ENCODE measurements at places on chromosomes 13 and 19.

- no peak for DNase-seq
Observed at GRCh38 chr19:31066385-31066784, 282.9 kb downstream of the TSHZ3 start.

- no peak for DNase-seq
Observed at GRCh38 chr13:114100446-114101357, 31.7 kb downstream of the RASA3 start.

DNA sequence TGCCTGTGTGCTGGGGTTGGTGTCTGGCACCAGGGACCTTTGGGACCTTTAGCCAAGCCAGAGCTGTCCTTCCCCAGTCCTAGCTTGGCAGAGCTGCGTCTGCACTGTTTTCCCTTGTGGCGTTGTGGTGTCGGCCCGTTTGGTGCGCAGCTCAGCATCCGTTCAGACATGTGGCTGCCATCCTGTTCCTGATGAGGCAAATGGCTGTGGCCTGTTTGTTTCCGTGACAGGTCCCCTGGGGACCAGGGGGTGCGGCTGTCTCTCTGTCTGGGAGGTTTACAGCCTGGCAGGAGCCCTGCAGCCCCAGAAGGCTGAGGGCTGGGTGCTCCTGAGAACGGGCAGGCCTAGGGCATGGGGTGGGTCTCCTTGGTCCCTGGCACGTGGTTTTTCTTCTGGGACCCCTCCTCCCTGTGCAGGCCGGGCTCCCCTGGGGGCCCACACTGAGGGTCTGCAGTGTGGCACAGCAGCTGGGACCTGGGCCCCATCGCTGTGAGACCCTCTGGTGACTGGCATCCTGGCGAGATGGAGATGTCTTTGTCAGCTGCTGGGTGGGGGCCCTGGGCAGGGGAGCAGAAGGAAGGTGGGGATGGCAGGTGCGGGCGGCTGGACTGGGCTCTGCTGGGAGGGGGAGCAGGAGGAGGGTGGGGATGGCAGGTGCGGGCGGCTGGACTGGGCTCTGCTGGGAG, 4.0 kb downstream of the SPPL2B start:
- no peak for DNase-seq

DNA sequence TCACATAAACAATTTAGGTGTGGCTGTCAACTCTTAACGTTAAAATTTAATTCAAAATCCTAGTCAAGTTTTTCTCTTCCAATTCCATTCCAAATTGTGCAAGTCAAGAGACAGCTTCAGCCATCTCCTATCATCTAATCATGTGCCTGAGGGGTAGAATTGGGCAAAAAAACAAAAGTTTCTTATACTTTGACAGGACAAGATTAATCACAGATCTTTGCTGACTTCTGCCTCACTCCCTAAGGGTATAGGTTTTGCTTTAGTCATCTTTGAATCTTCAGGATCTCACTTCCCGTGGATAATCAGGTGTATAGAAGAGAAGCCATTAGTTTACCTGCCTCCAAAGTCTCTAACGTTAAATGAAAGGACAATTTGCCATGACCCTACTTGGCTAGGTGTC, 24.6 kb downstream of the RNF17 start:
- no peak for DNase-seq

GRCh38 chr13:114234645-114235421, at the start of gene CDC16:
TSS of gene CDC16 (plus strand) at chr13:114234897. CDS start at chr13:114235085, 188 bp downstream.
- DNase-seq, result peak; percentile 86

- DNase-seq, result no peak
Observed at GRCh38 chr19:15126131-15126910, 19.1 kb downstream of the SYDE1 start.

DNA sequence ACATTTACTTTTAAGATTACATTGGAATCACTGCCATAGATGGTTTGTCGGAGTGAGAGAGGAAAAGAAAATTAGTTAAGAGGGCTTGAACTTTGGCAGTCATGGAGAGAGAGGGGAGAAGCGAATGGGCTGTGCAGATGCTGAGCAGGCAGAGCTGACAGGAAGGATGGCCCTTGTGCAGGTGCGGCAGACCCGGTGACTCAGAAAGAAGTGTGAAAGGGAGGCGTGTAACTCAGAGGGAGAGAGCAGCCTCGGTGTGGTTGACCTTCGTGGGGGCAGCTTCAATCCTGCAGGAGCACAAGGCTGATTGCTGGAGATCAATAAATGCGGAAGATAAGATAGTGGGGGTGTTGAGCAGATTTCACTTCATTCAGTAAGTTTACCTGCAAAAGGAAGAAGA, 76.9 kb downstream of the TNFSF13B start:
- no peak for DNase-seq

- no peak for DNase-seq
Observed at GRCh38 chr13:76795701-76796695, 90.2 kb downstream of the KCTD12 start.

DNA sequence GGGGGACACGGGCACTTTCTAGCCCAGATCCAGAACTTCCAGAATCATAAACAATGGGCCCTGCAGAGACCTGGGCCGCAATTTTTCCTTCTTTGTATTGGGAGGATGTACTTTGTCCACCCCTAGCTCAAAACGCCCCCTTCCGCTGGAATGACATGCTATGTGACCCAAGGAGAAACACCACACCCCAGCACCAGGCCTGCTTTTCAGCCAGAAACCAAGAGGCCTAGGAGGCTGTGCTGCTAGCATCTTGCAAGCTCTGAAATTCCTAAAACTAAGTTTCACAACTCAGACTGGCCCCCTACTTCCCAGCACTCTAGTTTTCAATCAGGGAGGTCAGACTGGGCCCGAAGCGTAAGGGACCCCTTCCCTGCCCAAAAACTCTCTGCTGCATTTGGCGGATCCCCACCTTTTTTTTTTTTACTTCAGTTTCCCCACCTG, 538 bp downstream of the LSM4 start:
- DNase-seq, result no peak

DNA sequence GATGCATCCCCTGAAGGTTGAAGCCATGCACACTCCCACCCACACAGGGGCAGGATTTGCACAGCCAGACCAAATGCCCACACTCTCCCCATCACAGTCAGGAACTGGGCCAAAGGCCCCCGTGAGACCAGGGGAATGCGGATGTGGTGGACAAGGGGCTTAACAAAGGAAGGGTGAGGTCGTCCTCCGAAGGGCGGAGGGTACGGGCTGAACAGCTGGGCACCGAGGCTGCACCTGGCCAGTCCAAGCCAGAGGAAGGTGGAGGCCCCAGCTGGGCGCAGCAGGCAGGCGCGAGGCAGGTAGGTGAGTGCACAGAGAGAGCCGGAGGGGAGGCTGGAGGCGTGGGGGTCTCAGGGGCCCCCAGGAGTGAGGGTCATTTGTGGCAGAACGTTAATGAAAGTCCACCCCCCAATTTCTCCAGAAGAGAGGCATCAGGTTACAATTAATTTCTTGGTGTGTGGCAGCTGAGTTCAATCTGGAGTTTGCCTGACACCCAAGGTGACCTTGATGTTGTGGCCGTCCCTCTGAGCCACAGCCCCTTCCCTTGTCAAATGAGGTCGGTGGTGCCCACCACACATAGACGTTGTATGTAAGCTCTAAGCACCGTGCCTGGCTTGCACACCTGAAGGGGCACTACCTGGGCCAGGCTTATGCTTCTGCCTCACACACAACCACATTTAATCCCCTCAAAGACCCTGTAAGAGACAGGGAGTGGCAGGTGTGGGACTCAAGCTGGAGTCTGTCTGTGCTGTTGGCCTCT, 2.9 kb downstream of the KLK15 start:
- DNase-seq, result no peak

GRCh38 chr13:92649140-92649813, 577.3 kb upstream of the GPC6 start:
- DNase-seq, result no peak

GRCh38 chr13:37241786-37242185, 136.3 kb upstream of the CSNK1A1L start:
- DNase-seq, result no peak

GRCh38 chr19:861756-862580, 2.5 kb downstream of the CFD start:
- DNase-seq, result peak; percentile 54

DNA sequence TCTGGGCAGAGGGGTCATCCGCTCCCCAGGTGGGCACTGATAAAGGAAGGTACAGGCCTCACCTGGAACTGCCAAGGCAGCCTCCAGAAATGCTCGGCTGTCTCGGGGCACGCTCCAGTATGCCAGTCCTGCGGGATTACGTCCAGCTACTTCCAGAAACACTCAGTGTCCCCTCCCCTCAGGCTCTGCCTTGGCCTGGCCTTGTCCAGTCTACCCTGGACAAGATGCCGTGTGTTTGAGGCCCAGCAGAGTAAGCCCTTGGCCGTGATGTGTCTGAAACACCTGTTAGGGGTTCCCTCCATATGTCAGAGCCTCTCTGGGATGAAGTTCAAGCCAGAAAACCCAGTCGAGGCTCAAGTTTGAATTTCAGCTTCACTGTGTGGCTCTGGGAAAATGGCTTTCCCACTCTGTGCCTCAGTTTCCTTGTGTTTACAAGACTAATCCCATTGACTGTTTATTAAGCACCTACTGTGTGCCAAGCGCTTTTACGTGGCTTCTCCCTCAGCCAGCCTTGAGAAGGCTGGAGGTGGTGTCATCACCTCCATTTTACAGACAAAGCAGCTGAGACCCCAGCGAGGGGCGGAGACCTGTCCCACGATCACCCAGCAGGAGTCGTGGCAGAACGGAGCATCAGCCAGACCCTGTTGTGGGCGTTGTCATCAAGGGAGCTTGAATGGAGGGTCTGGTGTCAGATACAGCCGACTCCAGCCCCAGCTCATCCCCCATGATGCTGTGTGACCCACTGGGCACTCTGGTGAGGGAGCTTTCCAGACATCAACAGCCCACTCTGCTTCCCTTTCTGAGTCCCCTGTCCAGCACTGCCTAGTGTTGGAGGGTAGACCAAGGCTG, 2.0 kb upstream of the PIK3R2 start:
- no peak for DNase-seq

DNA sequence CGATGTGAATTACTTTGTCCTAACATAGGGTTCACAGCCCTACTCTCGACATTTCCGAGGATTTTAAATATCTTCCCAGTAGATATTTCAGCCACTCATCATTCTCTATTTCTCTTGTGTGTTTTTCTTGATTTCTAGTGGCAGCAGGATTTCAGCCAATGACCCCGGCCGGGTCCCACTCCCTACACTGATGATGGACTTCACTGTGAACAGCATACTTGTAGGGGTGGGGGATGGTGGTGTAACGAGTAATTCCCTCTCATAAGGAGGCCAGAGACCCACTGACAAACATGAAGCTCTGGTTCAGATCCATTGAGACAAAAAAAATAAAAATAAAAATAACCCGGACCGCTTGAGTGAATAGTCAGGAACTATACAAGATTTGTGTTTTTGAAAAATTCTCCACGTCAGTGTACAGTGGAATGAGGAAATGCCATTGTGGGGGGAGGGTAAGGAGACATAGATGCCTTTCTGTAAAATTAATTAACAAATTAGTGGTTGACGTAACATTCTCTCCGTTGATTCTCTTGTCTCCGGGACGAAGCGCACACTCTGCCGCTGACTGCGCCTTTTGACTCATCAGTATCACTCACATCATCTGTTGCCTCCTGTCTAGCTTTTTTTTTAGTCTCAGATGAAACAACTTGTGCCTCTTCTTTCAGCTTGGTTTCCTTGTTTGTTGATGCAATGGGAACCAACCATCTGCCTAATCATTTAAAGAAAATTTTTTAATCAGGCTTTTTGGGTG, 48.8 kb upstream of the IRS2 start:
- DNase-seq, result no peak

DNA sequence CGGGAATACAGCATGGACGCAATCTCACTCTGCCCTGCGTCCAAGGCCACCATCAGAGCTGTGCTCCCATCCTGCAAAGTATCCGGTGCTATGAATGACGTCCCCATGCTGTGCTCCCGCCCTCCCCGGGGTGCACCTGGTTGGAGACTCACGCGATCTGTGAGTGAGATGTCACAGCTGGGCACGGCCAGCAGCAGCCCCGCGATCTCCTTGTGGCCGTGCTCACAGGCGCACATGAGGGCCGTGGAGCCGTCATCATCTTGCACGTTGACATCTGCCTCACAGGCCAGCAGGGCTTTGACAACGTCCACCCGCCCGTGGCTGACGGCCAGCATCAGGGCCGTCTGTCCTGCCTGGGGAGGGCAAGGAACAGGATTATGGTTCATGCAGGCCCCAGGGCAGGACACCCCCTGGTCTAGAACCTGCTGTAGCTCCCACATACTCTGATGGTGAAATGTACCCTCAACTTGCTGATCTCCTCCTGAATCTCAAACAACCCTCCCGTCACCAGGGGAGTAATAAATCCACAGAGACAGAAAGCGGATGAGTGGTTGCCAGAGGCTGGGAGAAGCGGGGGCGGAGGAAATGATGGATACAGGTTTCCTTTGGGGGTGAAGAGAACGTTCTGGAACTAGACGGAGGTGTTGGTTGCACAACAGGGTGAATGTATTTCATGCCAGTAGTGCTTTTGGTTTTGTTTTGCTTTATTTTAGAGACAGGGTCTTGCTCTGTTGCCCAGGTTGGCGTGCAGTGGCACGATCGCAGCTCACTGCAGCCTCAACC, 14.5 kb upstream of the SPC24 start:
- DNase-seq, result no peak

GRCh38 chr19:45668342-45668871, 386 bp downstream of the GIPR start:
- DNase-seq, result no peak

GRCh38 chr13:41416276-41416675, 41.1 kb upstream of the RGCC start:
- no peak for DNase-seq

DNA sequence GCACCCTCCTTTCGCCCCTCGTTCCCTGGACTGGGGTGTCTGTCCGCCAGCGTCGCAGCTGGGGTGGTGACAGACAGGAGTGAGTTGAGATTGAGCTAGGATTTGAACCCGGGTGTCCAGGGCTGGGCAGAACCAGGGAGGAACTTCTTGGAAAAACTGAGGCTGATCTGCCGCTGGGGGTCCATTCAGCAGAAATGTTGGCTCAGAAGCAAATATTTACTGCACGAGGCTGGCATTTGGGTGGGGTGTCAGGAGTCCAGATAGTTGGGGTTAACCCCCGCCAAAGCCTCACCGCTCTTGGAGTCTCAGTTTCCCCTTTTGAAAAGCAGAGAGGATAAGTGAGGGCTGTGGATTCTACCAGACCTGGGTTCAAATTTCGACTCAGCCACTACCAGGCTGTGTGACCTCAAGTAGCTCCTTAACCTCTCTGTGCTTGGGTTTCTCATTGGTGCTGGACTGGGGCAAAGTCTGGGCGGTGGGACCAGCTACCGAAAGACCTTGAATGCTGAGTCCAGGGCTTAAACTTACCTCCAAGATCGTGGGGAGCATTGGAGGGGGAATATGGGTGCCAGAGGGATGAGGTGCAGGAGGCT, 20.9 kb downstream of the MAST3 start:
- no peak for DNase-seq

- DNase-seq, result no peak
Observed at GRCh38 chr19:33821871-33822270, 25.2 kb downstream of the KCTD15 start.

- DNase-seq, result no peak
Observed at GRCh38 chr19:13727798-13728197, 36.5 kb upstream of the MRI1 start.

- no peak for DNase-seq
Observed at GRCh38 chr19:16027528-16027927, 48.8 kb upstream of the TPM4 start.

GRCh38 chr13:23105051-23105450, 75.7 kb upstream of the SGCG start:
- no peak for DNase-seq

- DNase-seq, result no peak
Observed at GRCh38 chr19:19134687-19135158, 3.6 kb downstream of the TMEM161A start.

Data from activated T-helper 1 cell treated with anti-CD3 and anti-CD28 coated beads, Interleukin-2, amount 50 U/mL, for 16 hours (primary cell).